Cortex of kidney (tissue), 1 donor: ENCODE measurements at places on chromosomes 7 and 10.

DNA sequence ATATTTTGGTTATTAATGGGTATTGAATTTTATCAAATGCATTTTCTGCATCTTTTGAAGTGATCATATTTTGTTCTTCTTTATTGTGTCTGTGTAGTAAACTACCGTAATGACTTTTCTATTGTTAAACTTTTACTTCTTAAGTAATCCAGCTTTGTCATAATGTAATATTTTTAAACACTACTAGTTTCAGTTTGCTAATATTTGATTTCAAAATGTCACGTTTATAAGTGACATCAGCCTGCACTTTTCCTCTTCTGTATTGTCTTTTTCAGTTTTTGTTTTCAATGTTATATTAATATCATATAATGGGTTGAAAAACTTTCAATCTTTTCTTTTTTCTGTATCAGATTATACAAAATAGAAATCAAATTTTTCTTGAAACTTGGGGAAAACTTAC lies 71.6 kb upstream of the ANKRD1 start:
- DNase-seq: no peak

DNA sequence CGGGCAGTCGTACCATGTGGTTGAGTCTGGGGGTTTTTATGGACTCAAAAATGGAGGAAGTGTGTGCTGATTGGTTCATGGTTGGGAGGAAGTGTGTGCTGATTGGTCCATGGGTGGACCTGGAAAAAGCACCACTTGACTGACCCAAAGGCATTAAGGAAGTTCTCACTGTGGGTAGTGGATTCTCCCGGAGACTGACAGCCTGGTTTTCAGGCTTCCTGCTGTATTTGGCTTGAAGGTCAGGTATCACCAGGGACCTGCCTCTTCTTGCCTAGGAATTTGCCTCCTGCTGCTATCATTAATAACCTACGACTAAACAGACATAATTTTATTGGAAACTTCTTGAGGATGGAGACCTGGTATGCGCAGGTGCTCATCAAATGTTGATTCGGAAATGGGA lies 268.8 kb upstream of the LRGUK start:
- no peak for DNase-seq

DNA sequence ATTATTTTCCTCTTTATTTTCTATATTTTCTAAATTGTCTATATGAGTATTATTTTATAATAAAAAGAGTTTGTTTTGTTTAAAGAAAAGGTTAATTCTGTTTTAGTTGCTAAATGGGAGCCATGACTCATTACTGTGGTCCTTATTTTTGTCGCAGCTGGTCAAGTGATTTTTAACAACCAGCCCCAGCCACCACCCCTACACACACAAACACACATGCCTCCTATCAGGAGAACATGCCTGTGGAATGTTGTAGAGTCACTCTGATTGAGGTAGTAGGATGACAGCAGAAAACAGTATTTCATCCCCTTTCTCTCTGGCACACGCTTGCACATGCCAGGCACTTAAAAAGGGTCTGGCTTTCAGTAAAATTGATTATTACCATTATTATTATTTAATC lies 68.6 kb upstream of the GDF10 start:
- DNase-seq: no peak

- no peak for DNase-seq
Measured at GRCh38 chr7:76011442-76011861, 17.1 kb upstream of the TMEM120A start.
